ENCODE measurements at places on chromosomes 12 and 14.

DNA sequence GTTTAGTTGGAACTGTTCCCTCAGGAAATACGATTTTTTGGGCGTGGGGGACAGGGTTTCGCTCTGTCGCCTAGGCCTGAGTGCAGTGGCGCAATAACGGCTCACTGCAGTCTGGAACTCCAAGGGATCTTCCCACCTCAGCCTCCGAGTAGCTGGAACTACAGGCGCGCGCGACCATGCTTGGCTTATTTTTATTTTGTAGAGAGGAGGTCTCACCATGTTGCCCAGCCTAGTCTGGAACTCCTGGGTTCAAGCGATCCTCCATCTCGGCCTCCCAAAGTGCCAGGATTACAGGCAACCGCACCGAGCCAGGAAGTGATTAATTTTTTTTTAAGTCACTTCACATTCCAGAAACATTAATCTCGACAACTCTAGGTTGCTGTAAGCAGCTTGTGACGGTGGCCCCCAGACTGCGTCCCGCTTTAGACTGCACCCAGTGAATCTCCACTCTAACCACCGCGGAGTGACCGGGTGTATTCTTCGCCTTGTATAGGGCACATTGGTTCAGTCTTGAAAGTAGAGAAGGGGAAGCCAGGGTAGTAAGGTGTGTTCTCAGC is 830 bp upstream of the MIS18BP1 start:
- DNase-seq = no peak

DNA sequence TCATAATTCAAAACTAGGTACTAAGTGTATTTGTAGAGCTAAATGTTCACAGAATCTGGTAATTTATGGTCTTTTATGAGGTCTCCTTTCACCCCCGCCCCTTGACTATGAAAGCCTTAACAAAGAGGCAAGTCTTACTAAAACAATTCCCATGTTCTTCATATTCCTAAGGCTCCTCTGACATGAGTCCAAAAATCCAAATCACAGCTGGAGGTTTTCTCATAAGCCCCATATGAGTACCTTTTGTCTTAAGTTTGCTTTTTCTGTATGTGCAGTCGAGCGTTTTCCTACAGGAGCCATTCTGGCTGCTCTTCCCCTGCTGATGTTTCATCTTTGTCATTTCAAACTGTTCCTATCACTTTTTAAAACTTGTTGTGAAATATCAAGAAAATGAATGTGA is 55.2 kb downstream of the SIX1 start:
- DNase-seq = no peak

- DNase-seq = no peak
Observed at GRCh38 chr12:43011383-43011926, 421.9 kb upstream of the PRICKLE1 start.

DNA sequence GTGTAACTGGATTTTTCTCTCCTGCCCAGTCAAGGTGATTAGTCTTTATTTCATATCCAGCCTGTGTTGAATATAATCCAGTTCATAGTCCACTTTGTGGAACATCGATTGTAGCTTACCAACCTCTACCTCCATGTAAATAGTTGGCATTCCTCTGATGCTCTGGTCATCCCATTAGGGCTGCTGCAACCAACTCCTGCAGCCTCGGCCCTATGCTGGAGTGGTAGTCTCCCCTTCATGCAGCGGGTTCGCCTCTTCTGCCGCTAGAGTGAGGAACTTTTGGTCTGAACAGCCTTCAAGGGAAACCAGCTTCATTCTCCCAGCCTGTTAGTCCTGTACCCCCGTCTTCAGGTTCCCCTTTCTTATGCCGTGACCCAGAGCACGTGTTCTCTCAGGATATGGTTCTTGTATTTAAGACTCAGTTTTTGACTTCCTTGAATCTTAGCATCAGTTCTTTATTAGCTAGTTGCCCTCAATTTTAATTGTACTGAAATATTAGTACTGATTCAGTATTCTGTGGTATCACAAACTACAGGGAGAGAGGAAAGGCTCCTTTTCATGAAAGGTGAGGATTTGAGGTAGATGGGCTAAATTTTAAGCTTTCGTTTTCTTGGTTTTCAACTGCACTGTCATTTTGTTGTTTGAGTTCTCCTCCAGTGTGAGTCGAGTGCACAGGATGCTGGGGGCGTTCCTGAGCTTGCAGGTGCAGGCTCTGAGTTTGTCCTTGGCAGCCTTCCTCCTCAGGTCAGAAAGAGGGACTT is 33.2 kb downstream of the ZNF664 start:
- DNase-seq = no peak

- DNase-seq = no peak
Observed at GRCh38 chr14:68681256-68682011, 111.4 kb downstream of the ZFP36L1 start.

GRCh38 chr12:89649139-89649538 is 59.5 kb downstream of the ATP2B1 start:
- DNase-seq = no peak

DNA sequence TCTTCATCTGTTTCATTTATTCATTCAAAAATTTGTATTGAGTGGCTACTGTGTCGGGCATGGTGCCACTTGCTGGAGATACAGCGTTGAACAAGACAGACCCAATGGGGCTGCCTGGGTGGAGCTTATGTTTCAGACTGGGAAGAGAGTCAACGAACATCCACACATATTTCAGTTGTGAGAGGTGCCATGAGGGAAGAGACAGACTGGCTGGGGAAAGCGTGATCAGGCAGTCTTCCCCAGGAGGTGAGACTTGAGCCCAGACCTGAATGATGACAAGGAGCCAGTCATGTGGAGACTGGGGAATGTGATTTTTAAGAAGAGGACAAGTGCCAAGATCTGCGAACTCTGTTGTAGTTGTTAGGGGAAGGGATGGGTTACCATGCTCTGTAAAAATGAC is 12.2 kb downstream of the BICD1 start:
- DNase-seq = no peak

GRCh38 chr14:74538411-74539391 is 45.1 kb downstream of the ISCA2 start:
- no peak for DNase-seq

All from GF-D8 (cell line).